Memory B cell (primary cell): ENCODE measurements at places on chromosomes 2 and 18.

DNA sequence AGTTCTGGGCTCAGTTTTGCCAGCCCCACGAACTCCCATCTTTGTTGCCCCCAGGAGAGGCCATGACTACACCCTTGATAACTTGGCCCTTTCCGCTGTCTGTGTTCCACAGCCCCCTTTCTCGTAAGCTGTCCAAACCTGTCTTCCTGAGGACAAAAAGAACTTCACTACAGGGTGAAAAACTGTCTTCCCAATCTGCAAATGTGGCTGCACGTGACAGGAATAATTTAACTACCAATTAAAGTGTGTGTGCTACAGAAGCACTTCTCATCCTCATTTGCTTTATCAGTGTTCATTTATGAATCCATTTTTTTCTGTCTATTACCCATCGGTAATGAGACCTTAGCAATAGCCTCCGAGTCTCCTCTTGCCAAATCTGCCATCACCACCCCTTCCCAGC, 9.1 kb upstream of the ALPK2 start:
- peak overlapping the region; percentile 52 for H3K4me3 ChIP-seq
- peak overlapping the region; percentile 9 for H3K27ac ChIP-seq

DNA sequence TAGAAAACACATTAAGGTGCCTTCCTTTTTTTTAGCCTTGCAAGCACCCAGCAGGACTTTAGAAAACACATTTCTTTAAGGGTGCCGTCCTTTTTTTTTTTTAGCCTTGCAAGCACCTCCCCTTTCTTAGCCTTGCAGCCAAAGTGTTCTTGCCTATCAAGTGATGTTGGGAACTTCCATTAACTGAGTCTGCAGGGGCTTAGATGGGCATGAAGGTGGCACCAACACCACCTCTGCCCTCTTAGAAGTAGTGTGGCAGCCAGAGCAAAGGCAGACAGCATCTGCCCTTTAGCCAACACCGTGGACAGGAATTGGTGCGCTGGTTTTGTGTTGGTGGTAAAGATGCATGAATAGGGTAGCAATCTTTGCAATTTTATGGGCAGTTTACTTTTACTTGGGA, 211.6 kb upstream of the SP5 start:
- DNase-seq = no peak
- peaks cover 9% of the 10 kb centered on the region for H3K27me3 ChIP-seq
- no peaks in the 10 kb centered on the region for H3K36me3 ChIP-seq
- H3K4me3 ChIP-seq = no peak overlapping the region
- no peak overlapping the region for H3K27ac ChIP-seq
- H3K4me1 ChIP-seq = no peaks in the 10 kb centered on the region

DNA sequence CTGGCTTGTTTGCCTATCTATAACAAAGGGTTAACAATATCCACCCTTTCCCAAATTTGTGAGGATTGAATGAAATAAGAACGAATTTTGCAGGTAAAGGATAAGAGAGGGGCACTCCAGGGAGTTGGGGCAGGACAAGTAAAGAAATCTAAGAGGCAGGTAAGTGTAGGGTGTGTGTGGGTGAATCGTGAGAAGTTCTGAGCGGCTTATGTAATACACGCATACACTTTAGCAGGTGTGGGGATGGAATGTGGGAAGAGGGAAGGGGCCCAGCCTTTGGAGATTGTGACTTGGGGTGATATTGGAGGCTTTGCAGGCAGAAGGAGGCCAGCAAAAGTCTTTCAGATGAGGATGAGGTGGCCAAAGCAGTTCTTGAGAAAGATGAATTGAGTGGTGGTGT, 83.2 kb upstream of the AQP4 start:
- no peaks in the 10 kb centered on the region for H3K36me3 ChIP-seq
- H3K27ac ChIP-seq = no peak overlapping the region
- no peaks in the 10 kb centered on the region for H3K27me3 ChIP-seq
- H3K4me1 ChIP-seq = no peaks in the 10 kb centered on the region

DNA sequence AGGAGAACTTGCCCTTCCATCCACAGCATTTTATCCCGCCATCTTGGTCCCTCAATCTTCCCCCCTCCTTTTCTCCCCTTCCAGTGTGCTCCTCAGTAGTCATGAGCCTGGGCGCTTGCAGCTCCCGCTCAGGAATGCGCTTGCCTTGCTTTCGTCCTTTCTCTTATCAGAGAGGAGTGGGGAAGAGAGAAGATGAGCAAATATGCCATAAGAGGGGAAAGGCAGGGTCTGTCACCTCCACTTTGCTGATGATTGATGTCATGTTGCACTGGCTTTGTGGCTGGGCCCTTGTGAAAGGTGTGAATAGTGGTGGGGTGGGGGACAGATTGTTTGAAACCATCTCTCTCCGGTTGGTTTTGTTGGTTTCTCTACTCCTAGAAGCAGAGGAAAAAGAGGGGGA, 569.3 kb downstream of the TNS1 start:
- H3K27ac ChIP-seq = no peak overlapping the region
- H3K4me1 ChIP-seq = no peaks in the 10 kb centered on the region
